ENCODE measurements at places on chromosomes 7 and 10.

- no peak for ATAC-seq
Observed at GRCh38 chr7:44058759-44059218, 6.6 kb downstream of the PGAM2 start.

DNA sequence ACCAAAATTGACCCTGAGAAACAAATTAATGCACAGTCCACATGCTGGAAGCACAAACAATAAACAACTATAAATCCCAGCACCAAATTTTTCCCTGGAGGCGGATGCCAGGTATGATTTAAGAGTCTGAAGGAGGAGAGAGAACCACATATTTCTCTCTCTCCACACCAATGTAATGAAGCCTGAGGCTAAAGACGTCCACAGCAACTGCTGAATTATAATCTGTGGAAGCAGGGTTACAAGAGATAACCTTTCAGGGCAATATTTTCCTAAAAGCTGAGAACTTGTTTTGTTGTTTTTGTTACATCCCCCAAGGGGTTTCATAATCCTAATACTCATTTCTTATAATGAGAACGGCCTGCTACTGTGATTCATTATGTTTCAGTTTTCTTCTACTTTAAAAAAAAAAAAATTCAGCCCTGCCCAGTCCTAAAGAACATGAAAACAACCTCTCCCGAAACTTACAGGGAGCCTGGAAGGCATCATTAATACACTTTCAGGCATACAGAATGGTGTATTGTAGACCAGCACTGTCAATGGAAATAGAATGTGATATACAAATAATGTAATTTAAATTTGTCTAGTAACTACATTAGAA is 48.5 kb upstream of the ABLIM1 start:
- ATAC-seq: no peak

DNA sequence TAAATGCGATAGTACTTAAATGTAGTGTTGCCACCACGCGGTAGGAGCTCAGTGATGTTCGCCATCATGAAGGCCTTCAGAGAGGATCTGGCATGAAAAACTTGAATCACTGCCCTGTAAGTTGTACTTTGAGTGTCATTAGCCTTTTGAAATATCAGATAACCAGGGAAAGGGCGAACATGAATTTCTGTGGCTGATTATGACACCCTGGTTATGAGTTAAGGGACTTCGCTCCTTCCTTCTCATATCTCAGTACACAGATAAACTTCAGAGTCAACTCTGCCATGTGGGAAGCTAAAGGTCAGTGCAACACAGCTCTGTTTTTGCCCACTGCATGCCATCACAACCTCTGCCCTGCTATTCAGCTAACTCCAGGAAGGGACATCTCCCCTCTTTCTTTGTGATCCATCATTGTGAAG is 8.9 kb upstream of the ACSL5 start:
- no peak for ATAC-seq

- ATAC-seq: no peak
Observed at GRCh38 chr10:48235501-48235900, 39.0 kb downstream of the FRMPD2 start.

DNA sequence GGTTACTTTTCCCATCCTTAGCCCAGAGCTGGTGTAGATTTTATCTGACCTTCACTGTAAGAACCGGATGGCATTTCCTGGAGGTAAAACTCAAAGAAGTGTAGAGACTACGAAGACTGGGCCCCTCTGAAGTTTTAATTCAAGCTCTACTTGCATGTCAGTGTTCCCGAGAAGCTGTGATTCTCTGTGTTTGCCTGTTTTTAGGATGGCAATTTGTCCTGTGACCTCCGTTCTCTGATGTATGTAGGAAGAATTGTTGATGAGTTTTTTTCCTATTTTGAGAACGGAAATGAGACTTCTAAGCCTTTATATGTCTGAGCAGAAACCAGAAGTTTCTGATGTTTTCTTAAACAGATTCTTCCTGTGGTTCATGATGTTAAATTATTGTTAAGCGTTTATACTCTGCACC is 94.1 kb downstream of the CDCA7L start:
- peak; percentile 16 for ATAC-seq

DNA sequence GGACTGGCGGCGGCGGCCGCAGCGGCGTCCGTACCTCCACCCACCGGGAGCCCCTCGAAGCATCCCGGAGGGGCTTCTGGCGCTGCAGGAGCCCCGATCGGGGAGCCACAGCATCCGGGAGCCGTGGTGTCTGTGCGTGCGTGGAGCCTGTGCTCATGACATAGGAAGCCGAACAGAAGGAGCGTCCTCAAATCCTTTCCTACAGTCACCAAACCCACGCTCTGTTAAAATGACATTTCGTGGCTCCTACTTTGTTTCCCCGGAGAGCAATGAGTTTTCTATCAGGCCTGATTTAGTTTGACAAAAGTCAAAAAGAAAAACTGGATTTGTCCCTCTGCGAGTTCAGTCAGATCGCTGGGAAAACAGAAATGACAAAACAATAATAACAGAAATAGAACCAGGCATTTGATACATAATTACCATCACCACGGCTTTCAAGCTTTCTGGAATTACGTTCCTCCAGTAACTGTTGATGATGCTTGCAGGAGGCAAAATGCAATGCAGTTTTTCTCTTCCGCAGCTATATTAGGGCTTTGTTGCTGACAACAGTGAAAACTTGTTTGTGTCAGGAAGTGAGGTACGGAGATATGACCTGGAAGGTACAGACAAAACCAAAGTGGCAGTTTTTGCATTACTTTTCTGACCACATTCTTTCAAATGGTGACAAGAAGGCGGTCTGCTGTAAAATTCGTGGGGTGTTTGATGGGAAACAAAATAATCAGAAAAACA is 219.3 kb upstream of the MKLN1 start:
- ATAC-seq: no peak

GRCh38 chr7:83547526-83547925 is 101.4 kb downstream of the SEMA3E start:
- ATAC-seq: peak; percentile 75

- no peak for ATAC-seq
Observed at GRCh38 chr7:45915606-45916005, 5.5 kb downstream of the IGFBP3 start.

DNA sequence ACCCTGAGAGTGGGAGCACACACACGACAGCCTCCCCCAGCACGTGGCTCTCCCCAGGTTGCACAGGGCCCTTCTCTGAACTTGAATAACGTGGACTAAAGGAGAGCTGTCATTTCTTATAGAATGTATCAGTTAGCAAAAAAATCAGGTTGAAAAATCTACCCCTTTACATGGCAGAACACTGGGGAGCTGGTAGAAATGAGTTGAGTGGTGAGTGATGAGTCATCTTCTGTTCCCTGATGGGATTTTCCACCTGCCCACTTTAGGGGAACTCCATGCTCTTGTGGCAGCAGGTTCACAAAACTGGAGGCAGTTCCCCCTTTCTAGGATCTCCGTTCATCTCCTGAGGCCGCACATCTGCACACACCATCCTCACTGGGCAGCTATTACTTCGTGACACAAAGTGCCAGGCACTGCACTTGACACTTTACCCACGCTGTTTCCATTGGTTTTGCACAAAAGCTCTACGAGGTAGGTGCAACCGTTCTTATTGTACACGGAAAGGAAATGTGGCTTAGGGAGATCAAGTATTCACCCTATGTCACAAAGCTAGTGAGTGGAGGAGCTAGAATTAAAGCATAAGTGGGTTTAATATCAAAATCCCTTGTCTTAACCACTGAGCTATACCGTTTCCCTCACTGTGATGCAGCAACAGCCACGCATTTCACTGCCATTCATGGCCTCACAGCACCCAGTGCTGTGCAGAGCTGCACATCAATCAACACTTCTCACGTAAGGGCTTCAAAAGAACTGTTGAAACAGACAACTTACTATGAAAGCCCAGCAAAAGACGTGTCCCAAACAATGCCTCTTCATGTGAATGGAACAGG is 80.2 kb downstream of the RNF216 start:
- ATAC-seq: no peak

- no peak for ATAC-seq
Observed at GRCh38 chr7:48251766-48252165, 80.5 kb downstream of the ABCA13 start.

DNA sequence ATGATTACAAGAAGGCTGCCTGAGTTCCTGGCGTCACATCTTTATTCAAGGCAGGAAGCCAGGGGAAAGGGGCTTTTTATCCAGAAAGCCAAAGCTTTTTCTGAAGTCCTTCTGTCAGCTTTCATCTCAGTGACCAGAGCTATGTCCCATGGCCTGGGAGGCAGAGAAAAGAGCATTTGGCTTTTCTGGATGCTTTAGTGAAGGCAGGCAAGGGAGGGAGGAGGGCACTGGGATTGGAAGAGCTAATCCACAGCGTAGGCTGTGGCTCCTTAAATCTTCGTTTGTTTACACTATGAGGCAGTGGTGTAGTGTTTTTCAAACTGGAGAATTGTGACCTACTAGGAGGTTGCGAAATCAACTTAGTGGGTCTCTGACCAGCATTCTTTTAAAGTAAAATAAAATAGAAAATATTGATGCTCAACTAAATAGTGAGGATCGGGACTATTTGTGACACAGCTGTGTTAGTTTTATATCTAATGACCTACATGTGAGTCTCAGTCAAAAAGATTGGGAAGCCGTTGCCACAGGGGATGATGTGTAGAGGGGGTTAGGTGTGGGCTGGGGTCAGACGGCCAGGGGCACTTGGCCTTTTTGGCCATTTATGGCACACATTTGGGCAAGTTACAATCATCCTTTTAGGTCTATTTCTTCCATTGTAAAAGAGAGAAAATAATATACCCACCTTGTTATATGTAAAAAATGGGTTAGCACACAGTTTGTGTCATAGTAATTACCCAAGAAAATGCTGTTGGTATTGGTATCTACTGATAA is 14.1 kb downstream of the CRYGN start:
- ATAC-seq: no peak

DNA sequence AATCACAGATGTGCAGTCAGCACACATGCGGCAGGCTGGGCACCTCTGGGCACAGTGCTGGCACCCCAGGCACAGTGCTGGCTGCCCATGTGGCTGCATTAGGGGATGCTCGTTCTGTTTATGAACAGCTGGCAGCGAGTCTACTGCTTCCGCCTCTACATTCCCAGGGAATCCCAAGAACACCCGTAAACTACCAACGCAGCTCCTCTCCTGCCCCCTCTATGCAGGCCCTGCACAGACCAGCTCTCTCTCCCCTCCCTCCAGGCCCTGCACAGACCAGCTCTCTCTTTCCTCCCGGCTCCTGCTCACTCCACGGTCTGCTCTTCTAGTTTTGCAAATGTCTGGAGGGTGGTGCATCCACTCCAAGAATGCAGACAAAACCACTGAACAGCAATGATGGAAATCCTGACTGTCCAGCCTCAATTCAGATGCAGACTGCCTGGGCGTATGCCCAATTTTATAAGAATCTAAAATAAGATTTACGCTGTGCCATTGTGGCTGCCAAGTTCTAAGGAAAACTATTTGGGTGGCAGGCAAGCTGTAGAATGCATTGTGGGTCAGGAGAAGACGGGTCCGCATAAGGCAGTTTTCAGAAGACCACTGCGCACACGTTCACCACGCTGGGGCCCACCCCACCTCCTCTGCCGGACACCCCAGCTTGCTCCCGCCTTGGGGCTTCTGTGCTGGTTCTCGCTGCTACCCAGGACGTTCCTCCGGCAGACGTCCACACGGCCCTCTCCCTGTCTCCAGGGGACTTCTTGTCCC is 234.6 kb downstream of the ZMYND11 start:
- ATAC-seq: peak; percentile 87

- no peak for ATAC-seq
Observed at GRCh38 chr7:149245744-149246143, 6.3 kb downstream of the ZNF212 start.

DNA sequence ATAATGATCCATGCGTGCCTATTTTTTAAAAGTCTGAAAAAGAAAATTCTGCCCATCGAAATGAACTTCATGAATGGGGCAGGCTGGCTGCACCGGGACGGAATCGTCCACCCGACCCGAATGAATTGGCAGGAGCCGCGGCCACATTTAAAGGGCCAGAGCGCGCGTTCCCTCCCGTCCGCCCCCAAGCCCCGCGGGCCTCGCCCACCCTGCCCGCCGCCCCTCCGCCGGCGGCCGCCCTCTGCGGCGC is 319 bp upstream of the GATA3 start:
- peak; percentile 19 for ATAC-seq

- peak; percentile 77 for ATAC-seq
Observed at GRCh38 chr10:52313933-52314821, at the start of gene DKK1. Gene DKK1 (plus strand): TSS chr10:52314281. CDS start chr10:52314435, 154 bp downstream.

DNA sequence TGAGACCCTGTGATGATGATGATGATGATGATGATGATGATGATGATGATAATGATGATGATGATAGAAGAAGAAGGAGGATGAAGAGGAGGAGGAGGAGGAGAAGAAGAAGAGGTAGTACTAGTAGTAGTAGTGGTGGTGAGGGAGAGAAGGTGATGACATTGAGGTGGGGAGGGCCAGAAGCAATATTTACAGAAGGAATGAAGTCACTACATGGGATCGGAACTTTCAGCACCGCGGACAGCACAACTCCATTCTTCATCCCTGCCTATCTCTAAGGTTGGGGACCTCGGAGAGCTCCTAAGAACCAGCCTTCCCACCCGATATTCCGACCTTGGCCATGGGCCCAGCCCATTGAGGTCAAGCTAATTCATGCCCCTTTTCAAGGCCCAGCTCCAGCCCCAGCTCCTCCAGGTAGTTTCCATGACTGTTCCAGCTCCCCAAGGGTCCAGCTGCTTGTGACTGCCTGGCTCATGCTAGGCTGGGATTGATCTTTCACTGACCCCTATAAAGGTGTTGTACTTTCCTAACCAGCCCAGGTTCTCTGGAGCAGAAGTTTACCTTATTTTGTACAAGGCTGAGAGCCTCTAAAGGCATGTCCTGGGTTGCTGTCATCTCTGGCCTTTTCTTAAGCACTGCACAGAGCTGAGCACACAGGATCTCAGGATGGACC is 10.3 kb downstream of the CRHR2 start:
- ATAC-seq: peak; percentile 82

- ATAC-seq: no peak
Observed at GRCh38 chr7:66694286-66694685, 46.2 kb upstream of the RABGEF1 start.

Data from SK-N-SH treated with all-trans-retinoic acid at 6 μM for 48 hours (cell line).